Psoas muscle (tissue), 8 donors: ENCODE measurements at places on chromosomes 1 and 21. TPM values are rescaled to one million over a fixed set of nuclear protein-coding genes. Genes with fewer than 3 reads are reported as not detected.

Gene OR2L13
- polyA plus RNA-seq: not detected

GRCh38 chr1:47962750-47963492 lies 34.3 kb downstream of the TRABD2B start:
- DNase-seq: no peak

Gene NHLH2
- polyA plus RNA-seq: not detected

- no peak for DNase-seq
Measured at GRCh38 chr1:240212556-240212955, 120.9 kb downstream of the FMN2 start.

DNA sequence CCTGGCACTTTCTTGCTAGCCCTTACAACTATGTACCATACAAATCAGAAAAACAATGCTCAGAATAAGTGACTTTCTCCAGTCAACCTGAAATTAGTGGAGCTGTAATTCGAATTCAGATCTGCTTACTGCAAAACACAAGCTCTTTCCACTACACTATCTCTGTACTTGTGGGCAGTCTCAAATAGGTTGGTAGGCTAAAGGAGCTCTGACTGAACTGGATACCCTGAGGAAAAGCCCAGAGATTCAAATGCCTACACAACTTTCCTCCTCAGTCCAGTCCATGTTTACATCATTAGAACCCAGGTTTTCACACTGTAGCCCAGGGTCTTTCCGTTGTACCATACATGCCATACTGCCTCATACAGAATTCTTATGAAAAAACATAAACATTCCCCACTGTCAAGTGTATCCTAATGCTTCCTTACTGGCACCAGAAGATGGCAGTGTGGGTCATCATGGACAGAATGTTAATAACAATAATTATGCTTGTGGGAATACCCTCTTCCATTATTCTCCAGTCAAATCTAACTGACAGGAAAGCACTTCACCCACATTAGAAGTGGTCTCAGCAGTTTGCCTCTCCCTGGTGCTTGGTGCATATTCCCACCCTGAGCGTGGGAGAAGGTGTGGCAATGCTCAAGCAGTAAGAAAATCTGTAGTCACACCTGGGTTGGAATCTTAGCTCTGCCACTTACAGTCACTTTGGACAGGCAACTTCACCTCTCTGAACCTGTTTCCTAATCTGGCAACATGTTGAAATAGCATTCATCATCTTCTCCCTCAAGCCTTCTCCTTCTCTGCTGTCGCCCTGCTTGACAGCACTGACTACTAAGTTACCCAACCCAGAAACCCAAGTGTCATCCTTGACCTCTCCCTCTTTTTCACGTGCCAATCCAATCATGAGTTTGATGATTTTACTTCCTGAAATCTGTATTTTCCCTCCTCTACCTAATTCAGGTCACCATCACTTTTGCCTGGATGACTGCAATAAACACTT lies 14.4 kb upstream of the ZFYVE9 start:
- DNase-seq: no peak

GRCh38 chr1:48530727-48531351 lies 58.8 kb upstream of the SPATA6 start:
- DNase-seq: peak; percentile 54

Gene HAPLN2
- 0.56 TPM for polyA plus RNA-seq

Gene CLCA4
- 0.04 TPM for polyA plus RNA-seq

DNA sequence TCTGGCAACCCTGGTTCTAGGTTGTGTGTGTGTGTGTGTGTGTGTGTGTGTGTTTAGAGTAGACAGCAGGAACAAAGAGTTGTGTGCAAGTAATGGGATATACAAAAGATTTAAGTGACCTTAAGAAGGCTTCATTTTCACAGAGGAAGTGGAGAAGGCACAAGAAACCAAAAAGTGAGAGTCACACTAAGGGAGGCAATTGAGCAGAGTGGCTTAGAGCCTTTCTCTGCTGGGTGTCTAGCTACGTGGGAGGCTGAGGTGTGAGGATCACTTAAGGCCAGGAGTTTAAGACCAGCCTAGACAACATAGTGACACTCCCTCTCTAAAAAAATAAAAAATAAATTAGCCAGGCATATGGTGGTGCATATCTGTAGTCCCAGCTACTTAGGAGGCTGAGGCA lies 44.4 kb upstream of the HAO2 start:
- no peak for DNase-seq

- DNase-seq: no peak
Measured at GRCh38 chr1:5961601-5962000, 30.6 kb downstream of the NPHP4 start.

DNA sequence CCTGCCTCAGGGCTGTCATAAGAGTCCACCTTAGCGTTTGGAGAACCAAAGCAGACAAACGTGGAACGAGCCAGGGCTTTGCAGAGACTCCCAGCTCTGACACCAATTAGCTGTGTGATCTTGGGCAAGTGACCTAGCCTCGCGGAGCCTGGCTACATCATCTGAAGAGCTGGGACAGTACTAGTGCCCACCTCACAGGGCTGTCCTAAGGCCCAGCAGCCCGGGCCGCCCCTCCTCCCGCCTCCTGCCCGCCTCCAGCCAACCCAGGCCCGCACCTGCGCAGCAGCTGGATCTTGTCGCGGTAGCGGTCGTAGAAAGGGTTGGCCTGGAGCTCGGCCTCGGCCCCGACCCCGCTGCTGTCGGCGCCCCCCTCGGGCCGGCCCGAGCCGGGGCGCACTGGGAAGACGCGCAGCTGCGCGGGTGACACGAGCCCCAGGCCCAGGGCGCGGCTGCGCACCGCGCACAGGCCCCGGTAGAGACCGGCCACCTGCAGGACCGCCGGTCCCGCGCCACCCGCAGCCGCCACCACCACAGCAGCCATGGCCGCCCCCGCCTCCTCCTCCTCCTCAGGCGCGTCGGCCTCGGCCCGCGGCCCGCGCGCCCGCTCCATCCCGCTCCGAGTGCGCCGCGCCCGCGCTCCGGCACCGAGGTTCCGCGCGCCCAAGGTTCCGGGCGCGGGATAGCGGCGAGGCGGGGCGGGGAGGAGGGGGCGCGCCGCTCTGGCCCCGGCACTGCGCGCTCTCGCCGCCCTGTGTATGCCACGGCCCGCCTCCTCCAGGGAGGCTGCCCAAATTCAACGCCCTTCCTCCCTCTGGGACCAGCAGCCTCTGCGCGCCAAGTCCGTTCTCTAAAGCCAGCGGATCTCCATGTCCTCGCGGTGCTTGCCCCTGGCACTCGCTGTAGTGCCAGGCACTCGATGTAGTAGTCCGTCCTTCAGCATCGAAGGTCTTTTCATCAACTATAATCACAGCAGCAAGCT lies at the start of gene ATPAF1:
Gene ATPAF1, minus strand, starts transcription at position 583 of the 979 bp plus-strand sequence. Its CDS starts 42 bp downstream, at position 541.
- DNase-seq: peak; percentile 90

Gene TCEA3
- 70.2 TPM for polyA plus RNA-seq

Gene ZNF683
- 0.06 TPM for polyA plus RNA-seq

Gene ROR1
- 0.69 TPM for polyA plus RNA-seq

- no peak for DNase-seq
Measured at GRCh38 chr1:111611986-111612385, 7.6 kb upstream of the RAP1A start.

- DNase-seq: no peak
Measured at GRCh38 chr1:8161546-8162105, 135.5 kb upstream of the ERRFI1 start.

- DNase-seq: peak; percentile 29
Measured at GRCh38 chr1:22627331-22627730, 9.1 kb upstream of the C1QA start.

DNA sequence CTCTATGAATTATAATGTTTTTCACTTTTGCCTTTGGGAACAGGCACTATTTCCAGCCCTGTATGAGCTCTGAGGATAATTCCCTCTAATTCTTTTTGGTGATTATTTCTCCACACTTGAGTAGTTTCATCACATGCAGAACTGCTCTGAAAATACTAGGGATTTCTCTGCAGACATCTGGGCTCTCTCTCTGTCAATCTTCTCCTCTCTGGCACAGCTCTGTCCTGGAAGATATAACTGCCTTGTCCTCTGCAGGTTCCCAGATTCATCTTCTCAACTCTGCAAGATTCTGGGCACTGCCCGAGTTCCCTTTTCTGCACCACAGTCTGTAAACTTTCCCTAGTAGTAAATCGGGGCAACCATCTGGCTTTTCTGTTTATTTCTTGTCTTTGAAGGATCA lies 131.3 kb upstream of the FMN2 start:
- no peak for DNase-seq

- no peak for DNase-seq
Measured at GRCh38 chr1:18384059-18384458, 96.7 kb upstream of the KLHDC7A start.

DNA sequence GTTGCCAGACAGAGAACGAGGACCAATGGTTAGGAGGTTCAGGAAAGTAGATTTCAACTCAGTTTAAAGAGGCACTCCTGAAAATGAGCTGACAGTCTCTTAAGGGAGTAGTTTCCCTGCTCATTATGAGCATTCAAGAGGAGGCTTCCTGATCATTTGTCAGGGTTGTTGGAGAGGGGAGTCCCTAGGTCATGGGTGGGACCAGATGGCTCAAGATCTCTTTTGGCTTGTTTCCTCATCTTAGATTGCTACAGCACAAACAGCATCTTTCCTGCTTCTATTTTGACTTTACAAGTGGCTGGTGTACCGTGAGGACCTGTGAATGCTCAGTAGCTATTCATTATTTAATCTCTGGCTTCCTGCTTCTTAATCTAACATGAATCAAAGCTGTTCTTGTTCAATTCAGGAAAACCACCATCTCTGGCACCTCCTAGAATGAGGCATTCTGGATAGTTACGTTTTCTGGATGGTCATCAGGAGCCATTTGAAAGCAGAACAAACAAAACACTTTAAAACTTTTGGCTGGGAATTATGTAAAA lies 47.6 kb downstream of the PEX14 start:
- DNase-seq: no peak

DNA sequence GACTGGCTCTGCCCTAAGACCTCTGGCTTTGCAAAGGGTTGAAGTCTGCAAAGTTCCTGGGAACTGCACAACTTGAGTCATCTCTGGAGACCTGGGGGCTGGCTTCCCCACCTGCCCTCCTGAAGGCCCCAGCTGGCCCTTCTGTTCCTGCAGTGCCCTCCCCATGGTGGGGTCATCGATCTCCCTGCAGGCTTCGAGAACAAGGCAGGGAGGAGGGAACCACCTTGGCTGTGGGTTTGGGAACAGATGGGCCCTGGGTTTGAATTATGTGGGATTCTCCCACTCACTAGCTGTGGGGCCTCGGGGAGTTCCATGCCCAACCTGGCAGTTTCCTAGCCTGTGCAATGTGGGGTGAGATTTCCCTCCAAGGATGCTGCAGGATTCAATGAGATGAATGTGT lies 310.2 kb downstream of the PTPRU start:
- DNase-seq: no peak

DNA sequence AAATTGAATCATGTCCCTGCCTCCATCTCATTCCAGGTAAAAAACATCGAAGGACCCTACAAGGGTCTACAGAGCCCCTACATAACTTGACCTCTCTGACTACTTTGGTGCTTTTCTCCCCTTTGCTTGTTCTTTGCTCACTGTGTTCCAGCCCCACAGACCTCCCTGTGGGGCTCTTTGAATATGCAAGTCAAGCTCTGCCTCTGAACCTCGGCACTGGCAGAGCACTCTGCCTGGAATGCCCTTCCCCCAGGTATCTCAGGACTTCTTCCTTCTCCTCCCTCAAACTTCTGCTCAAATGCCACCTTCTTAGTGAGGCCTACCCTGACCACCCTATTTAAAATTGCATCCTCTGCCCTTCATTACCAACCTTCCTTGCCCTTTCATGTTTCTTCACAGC lies 87.8 kb upstream of the CD34 start:
- no peak for DNase-seq

Gene ANXA9
- polyA plus RNA-seq: 0.10 TPM

Gene KCNJ10
- 0.01 TPM for polyA plus RNA-seq

- no peak for DNase-seq
Measured at GRCh38 chr21:45447821-45448220, 42.9 kb downstream of the COL18A1 start.

GRCh38 chr1:111463029-111463683 lies 10.6 kb upstream of the C1orf162 start:
- DNase-seq: no peak
